SK-N-MC (cell line): ENCODE measurements at places on chromosomes 12 and 14.

GRCh38 chr12:66831495-66831894 lies 152.6 kb upstream of the GRIP1 start:
- DNase-seq = no peak

DNA sequence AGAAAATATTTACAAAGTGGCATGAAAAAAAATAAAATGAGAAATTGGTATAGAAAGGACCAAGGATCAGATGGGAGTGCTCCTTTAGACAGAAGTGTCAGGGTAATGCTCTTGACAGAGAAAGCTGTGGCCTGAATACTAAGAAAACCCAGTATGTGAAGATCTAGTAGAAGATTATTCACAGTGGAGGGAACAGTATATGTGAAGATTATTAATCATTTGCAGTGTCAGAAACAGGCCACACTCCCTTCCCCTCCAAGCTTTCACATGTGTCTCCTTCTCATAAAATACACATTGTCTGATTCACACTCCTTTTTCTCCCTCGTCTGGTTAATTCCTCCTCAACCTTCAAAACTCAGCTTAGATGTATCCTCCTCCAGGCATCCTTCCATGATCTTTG lies 41.3 kb downstream of the CAPS2 start:
- DNase-seq = no peak

DNA sequence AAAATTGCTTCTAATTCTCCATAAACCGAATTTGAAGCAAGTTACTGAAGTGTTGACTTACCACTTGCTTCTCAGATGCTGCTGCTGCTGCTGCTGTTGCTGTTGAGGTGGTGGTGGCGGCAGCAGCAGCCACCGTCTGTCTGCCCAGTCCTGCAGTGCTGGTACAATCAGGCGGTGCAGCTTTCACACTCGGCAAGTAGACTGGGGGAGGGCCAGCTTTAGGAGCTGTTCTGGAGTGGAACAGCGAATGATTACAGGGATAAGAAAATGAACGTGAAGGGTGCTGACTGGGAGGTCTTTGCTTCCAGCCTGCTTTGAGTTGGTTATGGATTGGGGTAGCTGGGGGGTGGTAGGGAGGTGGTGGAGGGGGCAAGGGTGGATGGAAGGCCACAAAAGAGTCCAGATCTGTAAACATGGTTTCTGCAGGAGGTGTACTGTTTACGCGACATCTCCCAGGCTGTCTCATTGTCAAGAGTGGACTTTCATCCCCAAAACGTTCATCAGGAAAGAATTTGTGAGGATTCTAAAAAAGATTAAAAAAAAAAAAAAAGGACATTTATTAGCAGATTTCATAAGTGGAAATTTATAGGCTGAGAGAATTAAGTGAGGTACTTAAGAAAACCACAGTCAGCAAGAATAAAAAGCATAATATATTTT lies 38.8 kb downstream of the UBR7 start:
- no peak for DNase-seq

- no peak for DNase-seq
These were observed 59.1 kb downstream of the FAM222A start for GRCh38 chr12:109772622-109773321.

GRCh38 chr14:34172173-34172451 lies 221.2 kb upstream of the EGLN3 start:
- DNase-seq = no peak

GRCh38 chr12:13576935-13577500 lies 380.5 kb downstream of the EMP1 start:
- DNase-seq = no peak

DNA sequence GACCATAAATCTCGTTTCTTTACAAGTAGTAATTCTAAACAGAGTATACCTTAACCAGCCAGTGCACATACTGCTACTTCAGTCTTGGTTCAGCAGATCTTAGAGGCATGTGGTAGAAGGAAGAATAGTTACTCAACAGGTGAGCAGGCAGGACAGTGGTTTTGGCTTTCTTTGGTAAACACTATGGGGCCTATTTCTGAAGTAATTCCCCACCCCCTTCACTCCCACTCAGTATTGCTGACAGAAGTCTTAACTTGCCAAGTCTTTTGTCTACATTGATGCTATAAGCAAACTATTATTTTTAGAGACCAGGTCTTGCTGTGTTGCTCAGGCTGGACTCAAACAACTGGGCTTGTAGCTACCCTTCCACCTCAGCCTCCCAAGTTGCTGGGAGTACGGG lies 68.5 kb downstream of the FBXO34 start:
- no peak for DNase-seq

GRCh38 chr12:26648584-26648983 lies 184.4 kb downstream of the ITPR2 start:
- DNase-seq = no peak

DNA sequence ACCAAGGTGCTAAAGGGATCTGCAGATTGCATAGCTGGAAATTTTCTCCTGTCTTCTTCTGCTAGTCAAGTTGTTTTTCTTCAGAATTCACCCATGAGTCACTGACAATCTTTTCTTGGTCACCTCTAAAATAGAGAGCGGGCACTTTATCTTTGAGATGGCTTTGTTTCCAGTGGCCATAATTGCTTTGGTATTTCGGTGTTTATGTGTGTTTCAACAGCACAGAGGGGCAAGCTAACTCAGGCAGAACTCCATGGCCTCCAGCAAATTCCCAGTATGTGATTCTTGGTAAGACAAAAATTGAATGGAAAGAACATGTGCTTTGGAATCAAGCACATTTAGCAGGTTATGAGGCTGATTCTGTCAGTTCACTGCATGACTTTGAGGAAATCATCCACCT lies 656.8 kb downstream of the VRK1 start:
- no peak for DNase-seq

- DNase-seq = no peak
These were observed 7.1 kb upstream of the ASCL1 start for GRCh38 chr12:102950107-102950949.
